ENCODE measurements at places on chromosomes 5 and 9.

GRCh38 chr9:16715404-16715803 is 155.1 kb downstream of the BNC2 start:
- DNase-seq = no peak

DNA sequence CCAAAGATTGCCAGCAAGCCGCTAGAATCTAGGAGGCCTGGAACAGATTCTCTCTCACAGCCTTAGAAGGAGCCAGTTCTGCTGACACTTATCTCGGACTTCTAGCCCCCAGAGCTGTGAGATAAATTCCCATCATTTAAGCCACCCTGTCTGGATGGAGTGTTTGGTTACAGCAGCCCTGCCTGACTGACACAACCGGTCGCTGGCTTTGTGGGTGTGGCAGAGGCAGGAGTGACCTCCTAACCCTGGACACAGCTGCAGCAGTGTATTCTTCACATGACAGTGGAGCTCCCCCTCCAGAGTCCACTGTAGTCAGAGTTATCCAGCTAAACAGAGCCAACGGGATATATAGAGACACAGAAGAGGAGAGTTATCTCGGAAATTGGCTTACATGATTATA is 21.2 kb upstream of the IL17B start:
- no peak for DNase-seq

DNA sequence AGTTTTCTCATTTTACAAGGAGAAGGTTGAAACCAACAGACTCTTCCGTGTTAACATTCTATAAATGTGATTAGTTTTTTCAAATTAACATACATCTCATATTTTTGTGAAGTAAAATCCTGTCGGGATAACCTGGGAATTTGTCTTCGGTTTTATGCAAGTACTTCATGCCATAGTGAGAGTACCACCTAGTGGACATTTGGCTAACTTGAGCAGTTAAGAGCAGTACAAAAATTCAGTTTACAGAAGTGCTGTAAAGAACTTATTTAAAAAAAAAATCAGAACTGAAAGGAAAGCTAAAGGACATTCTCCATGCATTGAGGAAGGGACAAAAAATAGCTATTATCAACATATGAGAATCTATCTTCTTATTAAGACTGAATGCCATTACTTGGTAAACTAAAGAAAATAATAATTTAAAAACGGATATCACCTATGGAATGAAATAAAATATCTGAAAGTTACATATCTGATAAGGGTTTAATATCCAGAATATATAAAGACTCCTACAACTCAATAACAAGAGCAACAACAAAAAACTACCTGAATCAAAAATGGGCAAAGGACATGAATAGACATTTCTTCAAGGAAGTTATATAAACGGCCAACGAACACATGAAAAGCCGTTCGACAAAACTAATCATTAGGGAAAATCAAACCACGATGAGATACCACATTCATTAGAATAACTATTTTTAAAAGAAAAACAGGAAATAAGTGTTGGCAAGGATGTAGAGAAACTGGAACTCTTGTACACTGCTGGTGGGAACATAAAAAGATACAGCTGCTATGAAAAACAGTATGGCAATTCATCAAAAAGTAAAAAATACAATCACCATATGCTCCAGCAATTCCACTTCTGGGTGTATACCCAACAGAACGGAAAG is 117.0 kb upstream of the GNA14 start:
- no peak for DNase-seq

GRCh38 chr5:132807163-132807838 is 5.8 kb upstream of the SOWAHA start:
- peak; percentile 91 for DNase-seq

DNA sequence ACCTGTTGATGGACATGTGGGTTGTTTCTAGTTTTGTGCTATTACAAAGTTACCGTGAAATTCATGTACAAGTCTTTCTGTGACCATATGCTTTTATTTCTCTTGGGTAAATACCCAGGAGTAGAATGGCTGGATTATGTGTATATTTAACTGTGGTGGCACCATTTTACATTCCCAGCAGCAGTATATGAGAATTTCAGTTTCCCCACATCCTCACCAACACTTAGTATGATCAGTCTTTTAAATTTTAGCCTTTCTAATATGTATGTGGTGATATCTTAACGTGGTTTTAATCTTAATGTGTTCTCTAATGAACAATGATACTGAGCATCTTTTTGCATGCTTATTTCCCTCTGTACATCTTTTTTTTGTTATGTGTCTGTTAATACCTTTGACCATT is 36.6 kb downstream of the GALNT10 start:
- no peak for DNase-seq

DNA sequence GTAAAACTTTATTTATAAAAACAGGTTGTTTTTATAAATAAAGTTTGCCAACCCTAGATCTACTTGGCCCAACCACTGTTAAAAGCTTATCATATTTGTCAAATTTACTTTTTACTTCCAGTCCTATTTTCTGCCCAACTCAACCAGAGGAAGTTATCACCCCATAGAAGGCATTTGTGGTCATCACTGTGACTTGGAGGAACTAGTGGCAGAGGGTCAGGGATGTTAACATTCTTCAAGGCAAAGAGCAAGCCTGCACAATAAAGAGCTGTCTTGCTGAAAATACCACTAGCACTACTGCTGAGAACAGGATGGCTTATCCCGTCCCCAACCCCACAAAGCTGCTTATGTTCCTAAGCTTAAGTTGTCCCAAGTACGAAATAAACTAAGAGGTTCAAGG is 22.3 kb downstream of the TTC33 start:
- DNase-seq = no peak

DNA sequence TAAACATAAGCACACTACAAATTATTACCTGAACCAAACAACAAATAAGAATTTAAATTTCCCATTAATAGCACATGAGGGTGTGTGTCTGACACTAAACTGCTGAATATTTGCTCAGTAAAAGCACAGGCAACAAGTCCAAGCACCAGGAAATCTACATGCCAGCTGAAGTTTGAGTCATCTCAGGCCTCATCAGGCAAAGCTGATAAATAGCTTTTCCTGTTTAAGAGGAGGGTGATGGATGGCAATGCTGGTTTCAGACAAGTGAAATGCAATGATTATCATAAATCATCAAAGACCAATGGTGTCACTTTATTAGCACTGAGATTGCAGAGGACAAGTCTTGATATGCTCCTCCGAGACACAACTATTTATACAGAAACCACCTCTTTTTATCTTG is 1668.0 kb upstream of the C9orf72 start:
- no peak for DNase-seq

DNA sequence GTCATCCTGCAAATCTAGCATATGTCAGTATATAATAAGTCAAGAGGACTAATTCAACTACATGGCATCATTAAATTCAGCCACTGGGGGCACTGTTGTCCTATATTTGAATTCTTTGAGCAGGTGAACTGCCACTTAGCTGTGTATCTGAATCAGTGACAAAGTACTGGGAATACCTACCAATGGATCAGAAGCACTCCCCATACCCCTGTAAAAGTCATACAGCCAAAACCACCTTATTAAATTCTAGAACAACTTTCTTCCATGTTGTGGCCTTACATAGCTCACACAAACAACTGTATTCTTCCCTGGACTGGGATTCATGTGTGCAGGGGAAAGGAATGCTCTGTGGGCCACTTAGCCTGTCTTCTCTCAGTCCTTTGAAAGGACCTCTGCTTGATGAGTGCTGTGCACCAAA is 57.4 kb upstream of the PLPP6 start:
- peak; percentile 84 for DNase-seq

- peak; percentile 92 for DNase-seq
Observed at GRCh38 chr5:124755565-124755964, 9.1 kb upstream of the ZNF608 start.

DNA sequence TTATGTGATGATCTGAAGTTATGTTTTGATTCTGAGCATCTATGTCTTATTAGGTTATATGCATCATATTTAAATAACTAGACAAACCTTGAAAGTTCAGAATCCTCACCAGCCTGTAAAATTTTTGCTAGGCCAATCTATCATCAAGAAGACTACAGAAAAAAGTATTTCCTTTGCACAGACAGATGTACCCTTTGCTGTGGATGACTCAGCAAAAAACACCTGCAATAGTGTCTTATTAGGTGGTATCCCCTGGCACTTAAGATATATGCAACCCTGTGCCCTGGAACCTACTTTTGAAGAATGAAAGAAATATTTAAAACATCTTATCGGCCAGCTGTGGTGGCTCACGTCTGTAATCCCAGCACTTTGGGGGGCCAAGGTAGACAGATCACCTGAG is 130.6 kb downstream of the SLF1 start:
- no peak for DNase-seq

- DNase-seq = peak; percentile 59
Observed at GRCh38 chr5:140041492-140042392, 1.4 kb downstream of the NRG2 start.

GRCh38 chr5:126969548-126969947 is 60.8 kb downstream of the MARCHF3 start:
- DNase-seq = no peak

DNA sequence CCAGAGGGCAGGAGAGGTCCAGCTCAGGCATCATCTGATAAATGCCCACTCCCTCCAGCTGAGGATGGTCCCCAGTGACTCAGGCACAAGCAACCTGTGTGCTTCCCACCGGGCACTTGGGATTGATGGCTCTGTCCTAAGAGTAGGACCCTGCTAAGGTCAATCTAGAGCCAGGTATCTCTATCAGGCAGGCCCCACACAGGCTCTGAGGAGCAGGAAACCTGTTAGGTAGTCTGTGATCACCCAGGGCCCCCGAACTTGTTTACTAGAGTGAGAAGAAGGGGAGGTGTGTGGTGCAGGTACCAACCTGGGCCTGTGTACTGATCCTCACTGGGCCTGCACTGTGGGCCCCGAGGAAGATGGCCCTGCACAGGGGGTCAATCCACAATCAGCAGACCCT is 119.6 kb upstream of the FSTL4 start:
- no peak for DNase-seq

- no peak for DNase-seq
Observed at GRCh38 chr5:181158869-181159268, 11.5 kb downstream of the OR2V2 start.
